NCI-H2029 treated with DMSO at 0.1 percent for 48 hours (cell line): ENCODE measurements at places on chromosomes 7 and 10.

GRCh38 chr7:12690041-12690878 is 2.8 kb downstream of the ARL4A start:
- DNase-seq = no peak

DNA sequence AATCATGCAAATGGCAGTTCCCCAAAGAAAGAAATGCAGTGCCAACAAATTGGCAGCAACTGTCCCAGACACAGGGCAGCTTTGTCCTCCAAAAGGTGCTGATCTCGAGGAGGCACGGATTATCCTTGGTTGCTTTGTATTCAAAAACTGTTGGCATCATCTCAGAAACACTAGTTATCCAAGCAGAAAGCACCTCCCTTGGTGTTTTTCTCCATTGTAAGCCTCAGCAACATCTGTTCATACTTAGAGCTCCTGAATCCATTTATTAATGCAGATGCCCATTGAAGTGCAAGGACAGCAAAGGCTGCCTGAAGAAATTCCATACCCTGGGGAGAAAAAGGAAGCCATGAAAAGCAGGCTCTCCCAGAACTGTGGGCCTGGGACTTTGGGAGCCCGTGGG is 1.1 kb upstream of the NPS start:
- no peak for DNase-seq

DNA sequence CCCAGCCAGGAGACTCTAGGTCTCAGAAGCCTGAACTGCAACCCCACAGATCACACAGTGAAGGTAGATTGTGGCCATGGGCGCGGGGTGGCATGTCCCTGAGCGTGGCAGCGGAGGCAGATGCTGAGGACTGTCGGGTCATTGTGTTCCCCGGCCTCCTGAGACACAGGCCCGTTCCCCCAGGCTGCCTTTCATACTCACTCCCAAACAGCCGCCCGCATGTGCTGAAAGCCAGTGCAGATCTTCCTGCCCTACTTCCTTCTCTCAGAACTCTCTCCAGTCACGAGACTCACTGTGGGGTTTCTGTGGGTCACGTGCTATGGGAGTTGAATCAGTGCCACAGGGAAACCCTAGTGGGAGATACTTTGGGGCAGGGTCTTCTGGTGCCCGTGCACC is 48.0 kb downstream of the ZNF467 start:
- DNase-seq = no peak

GRCh38 chr7:78718212-78718611 is 735.3 kb downstream of the MAGI2 start:
- DNase-seq = no peak

DNA sequence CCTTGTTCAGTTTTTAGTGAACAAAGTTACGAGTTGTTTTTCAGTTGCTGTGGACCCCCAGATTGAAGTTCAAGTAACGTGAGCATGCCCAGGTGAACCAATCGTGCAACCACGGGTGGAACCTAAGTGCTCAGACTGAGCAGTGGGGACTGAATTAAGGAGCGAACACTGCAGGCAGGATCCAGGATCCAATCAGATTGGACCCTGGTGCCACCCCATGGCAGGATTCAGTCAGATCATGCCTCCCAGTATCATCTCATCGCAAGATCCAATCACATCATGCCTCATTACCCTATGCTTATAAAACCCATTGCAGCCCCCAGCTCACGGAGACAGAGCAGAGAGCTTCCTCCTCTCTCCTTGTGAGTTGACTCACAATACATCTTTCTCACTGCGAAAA is 80.9 kb downstream of the PFKFB3 start:
- DNase-seq = no peak

- no peak for DNase-seq
Measured at GRCh38 chr10:121732656-121733445, 134.6 kb upstream of the FGFR2 start.

DNA sequence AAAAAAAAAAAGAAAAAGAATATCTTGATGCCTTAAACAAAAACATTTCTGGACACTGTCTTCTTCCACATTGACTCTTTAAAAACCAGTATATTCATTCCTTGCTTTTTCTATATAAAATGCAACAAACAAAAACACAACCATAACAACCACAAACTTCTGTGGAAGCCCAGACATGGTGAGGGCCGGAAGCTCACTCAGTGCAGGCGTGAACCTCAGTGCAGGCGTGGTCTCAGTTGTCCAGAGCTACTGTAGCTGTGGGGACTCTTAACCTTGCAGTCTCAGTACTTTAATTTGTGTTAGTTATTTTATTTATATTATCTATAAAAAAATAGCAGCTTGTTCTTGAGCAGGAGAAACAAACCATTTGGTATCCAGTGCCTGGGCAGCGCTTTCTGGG is 131.8 kb downstream of the DOCK1 start:
- DNase-seq = no peak

- DNase-seq = no peak
Measured at GRCh38 chr10:51073453-51074237, 642 bp upstream of the PRKG1 start.

DNA sequence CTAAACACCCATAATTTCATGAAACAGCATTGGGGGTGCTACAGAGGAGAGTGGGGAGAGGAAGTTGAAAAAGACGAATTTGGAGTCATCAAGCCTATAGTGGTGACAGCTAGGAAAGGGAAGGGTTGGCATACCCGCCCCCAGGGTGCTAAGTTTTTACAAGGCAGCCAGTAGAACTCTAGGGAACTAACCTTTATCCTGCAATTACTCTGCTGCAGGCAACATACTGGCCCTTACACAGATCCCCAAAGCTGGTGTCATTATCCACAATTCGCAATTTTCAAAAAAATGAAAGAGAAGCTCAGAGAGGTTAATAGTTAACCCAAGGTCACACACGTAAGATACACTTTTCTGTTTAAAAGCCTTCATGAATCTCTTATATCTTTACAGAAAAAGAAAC is 14.2 kb upstream of the SLC35B4 start:
- no peak for DNase-seq

DNA sequence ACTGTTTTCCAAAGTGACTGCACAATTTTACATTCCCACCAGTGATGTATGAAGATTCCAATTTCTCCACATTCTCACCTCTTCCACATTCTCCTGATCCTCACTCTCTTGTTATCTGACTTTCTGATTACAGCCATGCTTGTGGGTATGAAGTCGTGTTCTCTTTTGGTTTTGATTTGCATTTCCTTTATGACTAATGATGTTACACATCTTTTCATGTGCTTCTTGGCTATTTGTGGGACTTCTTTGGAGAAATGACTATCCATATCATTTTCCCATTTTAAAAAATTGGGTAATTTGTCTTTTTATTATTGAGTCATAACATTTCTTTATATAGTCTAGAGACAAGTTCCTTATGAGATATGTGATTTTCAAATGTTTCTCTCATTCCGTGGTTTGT is 10.5 kb upstream of the GIMAP8 start:
- no peak for DNase-seq

GRCh38 chr7:19327018-19327417 is 181.8 kb upstream of the FERD3L start:
- no peak for DNase-seq

DNA sequence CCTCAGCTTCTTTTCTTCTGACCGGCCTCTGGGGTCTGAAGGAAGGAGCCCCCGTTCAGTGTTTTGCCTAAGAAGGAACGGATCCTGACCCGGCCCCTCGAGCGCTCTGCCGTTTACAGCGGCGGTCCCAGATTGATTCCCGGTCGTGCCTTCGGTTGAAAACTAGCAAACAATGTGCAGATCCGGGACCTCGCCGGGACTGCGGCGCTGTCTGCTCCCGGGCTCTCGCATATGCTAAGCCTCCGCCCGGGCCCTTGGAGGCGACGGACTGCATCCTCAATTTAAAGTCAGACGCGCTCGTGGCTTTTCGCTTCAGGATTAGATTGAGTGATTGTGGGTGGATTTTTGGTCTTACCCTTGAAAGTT is 559 bp downstream of the DBF4 start:
- no peak for DNase-seq

- no peak for DNase-seq
Measured at GRCh38 chr10:70174058-70174741, 3.9 kb upstream of the SAR1A start.

GRCh38 chr10:116316503-116316902 is 7.7 kb upstream of the CCDC172 start:
- DNase-seq = no peak

DNA sequence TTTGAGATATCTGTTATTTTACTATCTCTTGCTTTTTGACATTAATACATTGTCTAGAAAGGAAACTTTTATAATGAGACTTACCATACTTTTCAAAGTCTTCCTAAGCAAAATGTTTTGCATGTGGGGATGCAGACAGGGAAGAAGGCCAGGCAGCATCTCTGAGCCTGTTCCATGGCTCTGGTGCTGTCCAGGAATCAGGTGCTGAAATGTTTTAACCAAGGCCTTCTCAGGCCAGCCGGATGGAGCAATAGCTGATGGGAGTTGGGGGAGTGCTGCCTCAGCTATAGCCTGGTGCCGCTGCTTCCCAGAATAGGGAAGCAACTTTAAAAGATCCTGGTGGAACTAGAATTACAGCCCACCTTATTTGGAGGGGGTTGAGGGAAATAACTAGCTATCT is 38.5 kb downstream of the CRTAC1 start:
- no peak for DNase-seq

- DNase-seq = no peak
Measured at GRCh38 chr7:107922886-107923285, 31.9 kb downstream of the DLD start.

GRCh38 chr10:90614631-90615030 is 243.2 kb downstream of the HTR7 start:
- no peak for DNase-seq

DNA sequence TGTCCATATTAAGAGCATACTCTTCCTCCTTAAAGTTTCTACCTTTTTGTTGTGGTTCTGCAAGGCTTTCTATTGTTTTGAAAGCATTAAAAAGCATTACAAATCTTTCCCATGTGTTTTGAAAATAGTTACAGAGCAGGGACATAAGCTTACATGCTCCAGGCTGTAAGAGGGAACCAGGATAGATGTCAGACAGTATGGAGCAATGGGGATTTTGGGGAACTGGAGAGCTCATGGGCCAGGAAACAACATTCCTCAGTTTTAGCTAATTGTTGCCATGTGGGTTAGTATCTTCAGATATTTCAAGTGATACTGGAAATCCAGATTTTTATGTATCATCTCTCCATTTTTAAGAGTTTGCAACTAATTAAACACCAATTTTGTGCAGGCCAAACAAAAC is 3.5 kb downstream of the MDFIC start:
- DNase-seq = no peak

DNA sequence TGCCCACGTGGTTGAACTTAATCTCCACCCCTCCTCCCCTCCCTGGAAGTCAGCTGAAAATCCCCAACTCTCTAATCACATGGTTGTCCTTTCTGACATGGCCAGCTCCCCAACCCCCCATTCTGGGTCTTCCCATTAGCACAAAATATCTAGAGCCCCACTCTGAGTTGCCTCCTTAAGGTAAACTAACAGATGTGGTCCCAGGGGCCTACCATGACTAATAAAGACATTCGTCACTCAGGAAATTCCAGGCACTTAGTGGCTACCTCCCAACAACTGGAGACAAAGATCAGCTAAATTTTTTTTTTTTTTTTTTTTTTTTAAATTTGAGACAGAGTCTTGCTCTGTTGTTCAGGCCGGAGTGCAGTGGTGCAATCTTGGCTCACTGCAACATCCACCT is 21.1 kb downstream of the CCDC126 start:
- no peak for DNase-seq
